ENCODE measurements at places on chromosomes 6 and 20. TPM values are rescaled to one million over a fixed set of nuclear protein-coding genes. Genes with fewer than 3 reads are reported as not detected.

The MOG gene
- total RNA-seq, result not detected

The SLC17A1 gene
- total RNA-seq, result not detected

The TRIM15 gene
- not detected for total RNA-seq

The PSORS1C2 gene
- not detected for total RNA-seq

The WDR27 gene
- 36.3 TPM for total RNA-seq

The KIF6 gene
- 0.83 TPM for total RNA-seq

The OTOR gene
- not detected for total RNA-seq

The RREB1 gene
- 57.3 TPM for total RNA-seq

The NMBR gene
- total RNA-seq, result not detected

The PTCRA gene
- not detected for total RNA-seq

Measured in upper lobe of left lung (tissue), 6 donors.